ENCODE measurements at places on chromosomes 1 and 21.
A peak's percentile ranks its signal among the peaks of the same experiment; 100 is the strongest.

GRCh38 chr21:14493731-14494130 lies 52.4 kb downstream of the SAMSN1 start:
- H3K4me3 ChIP-seq, result no peak overlapping the region
- H3K36me3 ChIP-seq, result peaks cover 41% of the 10 kb centered on the region
- H3K27me3 ChIP-seq, result no peaks in the 10 kb centered on the region
- no peak for DNase-seq
- no peak overlapping the region for H3K27ac ChIP-seq
- no peaks in the 10 kb centered on the region for H3K4me1 ChIP-seq

GRCh38 chr1:180131510-180131909 lies 23.2 kb upstream of the QSOX1 start:
- H3K27ac ChIP-seq, result no peak overlapping the region
- H3K4me3 ChIP-seq, result no peak overlapping the region
- H3K27me3 ChIP-seq, result no peaks in the 10 kb centered on the region

DNA sequence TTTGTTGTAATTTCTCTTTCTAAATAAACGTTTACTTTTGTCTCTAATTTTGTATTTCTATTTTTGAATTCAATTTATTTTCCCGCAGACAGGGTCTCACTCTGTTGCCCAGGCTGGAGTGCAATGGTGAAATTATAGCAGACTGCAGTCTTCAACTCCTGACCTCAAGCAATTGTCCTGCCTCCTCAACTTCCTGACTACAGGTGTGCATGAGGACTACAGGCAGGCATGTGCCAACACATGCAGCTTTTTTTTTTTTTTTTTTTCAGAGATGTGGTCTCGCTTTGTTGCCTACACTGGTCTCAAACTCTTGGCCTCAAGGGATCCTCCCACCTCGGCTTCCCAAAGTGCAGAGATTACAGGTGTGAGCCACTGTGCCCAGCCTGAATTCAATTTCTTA lies 36.7 kb upstream of the IL20 start:
- no peak overlapping the region for H3K27ac ChIP-seq
- peaks cover 5% of the 10 kb centered on the region for H3K4me1 ChIP-seq
- no peaks in the 10 kb centered on the region for H3K36me3 ChIP-seq
- no peaks in the 10 kb centered on the region for H3K27me3 ChIP-seq

DNA sequence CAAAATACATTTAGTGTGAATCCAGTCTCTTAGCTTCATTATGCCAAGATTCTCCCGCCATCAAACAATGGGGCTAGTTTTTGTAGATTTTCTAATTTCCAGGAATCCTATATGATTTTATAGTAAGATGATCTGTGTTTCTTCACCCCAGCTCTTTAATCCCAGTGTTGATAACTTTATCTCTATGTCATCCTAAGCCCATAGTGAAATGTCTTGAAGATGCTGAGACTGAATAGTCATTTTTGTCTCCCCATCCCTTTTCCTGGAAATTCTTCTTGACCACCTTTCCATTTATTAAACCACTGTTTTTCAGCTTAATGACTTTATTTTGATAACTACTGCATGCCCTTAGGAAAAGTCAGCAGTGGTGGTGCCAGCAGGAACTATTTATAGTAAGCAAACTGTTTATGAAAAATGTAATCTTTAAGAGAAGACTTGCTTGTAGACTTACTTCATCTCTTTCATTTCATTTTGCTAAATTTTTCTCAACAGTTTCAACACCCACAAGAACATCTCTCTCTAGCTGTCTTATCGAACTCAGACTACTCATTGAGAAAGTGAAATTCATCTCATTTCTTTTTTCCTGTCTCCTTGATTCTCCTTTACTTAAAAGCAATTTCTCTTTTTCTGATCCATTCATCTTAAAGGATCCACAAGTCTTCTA lies 116.6 kb downstream of the NTMT2 start:
- H3K4me1 ChIP-seq, result peaks cover 10% of the 10 kb centered on the region
- H3K27me3 ChIP-seq, result no peaks in the 10 kb centered on the region

DNA sequence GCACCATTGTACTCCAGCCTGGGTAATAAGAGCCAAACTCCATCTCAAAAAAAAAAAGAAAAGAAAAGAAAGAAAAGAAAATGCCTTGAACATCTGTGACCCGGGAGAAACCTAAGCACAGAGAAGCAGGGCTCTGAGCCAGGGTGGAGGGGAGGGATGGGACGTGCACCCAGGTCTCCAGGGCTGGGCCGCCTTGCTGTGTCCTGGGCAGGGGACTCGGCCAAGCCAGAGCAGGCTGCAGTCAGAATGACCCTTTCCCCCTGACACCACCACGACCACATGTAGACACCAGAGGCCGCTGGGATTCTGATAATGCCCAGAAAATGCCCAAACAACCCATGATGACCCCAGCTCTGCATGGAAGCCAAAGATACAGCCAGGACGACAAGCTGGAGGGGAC lies 17.8 kb downstream of the CHD5 start:
- DNase-seq, result no peak
- H3K4me3 ChIP-seq, result no peak overlapping the region
- no peaks in the 10 kb centered on the region for H3K27me3 ChIP-seq
- no peaks in the 10 kb centered on the region for H3K36me3 ChIP-seq

- peak; percentile 24 for DNase-seq
- peaks cover 64% of the 10 kb centered on the region for H3K36me3 ChIP-seq
- H3K4me3 ChIP-seq, result no peak overlapping the region
- no peak overlapping the region for H3K27ac ChIP-seq
Measured at GRCh38 chr21:46116776-46117585, 19.1 kb downstream of the COL6A2 start.

- DNase-seq, result no peak
- no peak overlapping the region for H3K4me3 ChIP-seq
- no peaks in the 10 kb centered on the region for H3K4me1 ChIP-seq
- no peaks in the 10 kb centered on the region for H3K36me3 ChIP-seq
- no peaks in the 10 kb centered on the region for H3K27me3 ChIP-seq
Measured at GRCh38 chr1:42730988-42731387, 9.0 kb downstream of the CLDN19 start.

GRCh38 chr1:246690100-246690499 lies 34.1 kb upstream of the SCCPDH start:
- H3K4me3 ChIP-seq, result no peak overlapping the region
- H3K27ac ChIP-seq, result no peak overlapping the region
- no peaks in the 10 kb centered on the region for H3K4me1 ChIP-seq
- H3K36me3 ChIP-seq, result no peaks in the 10 kb centered on the region
- no peak for DNase-seq
- no peaks in the 10 kb centered on the region for H3K27me3 ChIP-seq

- no peak overlapping the region for H3K27ac ChIP-seq
- no peaks in the 10 kb centered on the region for H3K4me1 ChIP-seq
- no peaks in the 10 kb centered on the region for H3K36me3 ChIP-seq
- DNase-seq, result no peak
- H3K4me3 ChIP-seq, result no peak overlapping the region
Measured at GRCh38 chr1:152335399-152335798, 10.4 kb upstream of the FLG start.

- peak overlapping the region; percentile 82 for H3K4me3 ChIP-seq
- H3K4me1 ChIP-seq, result peaks cover 26% of the 10 kb centered on the region
- H3K27me3 ChIP-seq, result no peaks in the 10 kb centered on the region
- no peaks in the 10 kb centered on the region for H3K36me3 ChIP-seq
- H3K27ac ChIP-seq, result peak overlapping the region; percentile 99
Measured at GRCh38 chr1:244834543-244835275, 749 bp upstream of the COX20 start.

DNA sequence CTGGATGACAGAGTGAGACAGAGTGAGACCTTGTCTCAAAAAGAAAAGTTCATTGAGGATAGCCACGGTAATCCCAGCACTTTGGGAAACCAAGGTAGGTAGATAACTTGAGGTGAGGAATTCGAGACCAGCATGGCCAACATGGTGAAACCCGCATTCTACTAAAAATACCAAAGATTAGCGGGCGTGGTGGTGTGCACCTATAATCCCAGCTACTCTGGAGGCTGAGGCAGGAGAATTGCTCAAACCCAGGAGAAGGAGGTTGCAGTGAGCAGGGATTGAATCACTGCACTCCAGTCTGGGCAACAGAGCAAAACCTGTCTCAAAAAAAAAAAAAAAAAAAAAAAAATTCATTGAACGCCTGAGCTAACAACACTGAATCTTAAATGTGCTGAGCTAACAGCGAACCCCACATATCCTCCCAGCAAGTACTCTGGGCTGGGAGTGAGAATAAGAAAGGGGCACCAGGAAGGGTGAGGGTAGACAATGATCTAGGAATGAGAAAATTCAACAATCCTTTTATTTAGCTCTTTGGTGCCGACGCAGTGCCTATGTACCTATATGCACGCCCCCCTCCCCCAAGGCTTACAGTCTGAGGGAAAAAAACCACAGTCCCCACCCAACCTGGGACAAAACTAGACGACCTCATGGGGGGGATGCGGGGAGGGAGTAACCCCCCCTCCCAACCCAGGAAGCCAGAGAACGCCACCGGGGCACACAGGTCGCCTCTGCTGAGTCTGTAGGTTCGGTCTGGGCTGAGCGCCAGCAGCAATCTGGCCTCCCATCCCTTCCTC lies 1.4 kb upstream of the CACNA1S start:
- no peaks in the 10 kb centered on the region for H3K36me3 ChIP-seq
- no peak for DNase-seq
- no peak overlapping the region for H3K4me3 ChIP-seq
- H3K4me1 ChIP-seq, result peaks cover 3% of the 10 kb centered on the region
- H3K27ac ChIP-seq, result no peak overlapping the region

DNA sequence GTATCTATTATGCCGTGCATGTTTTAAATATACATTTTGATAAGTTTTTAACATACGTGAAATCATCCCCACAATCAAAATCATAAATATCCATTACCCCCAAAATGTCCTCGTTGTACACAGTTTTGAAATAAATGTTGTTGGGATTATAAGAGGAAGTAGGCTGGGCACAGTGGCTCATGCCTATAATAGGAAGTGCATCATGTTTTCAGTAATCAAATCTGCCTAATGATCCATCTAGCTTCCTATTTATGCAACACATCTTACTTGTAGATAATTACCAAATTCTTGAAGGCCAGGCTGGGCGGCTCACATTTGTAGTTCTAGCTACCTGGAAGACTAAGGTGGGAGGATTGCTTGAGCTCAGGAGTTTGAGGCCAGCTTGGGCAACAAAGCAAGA lies 15.0 kb upstream of the IFNGR2 start:
- no peak overlapping the region for H3K27ac ChIP-seq
- no peak overlapping the region for H3K4me3 ChIP-seq
- DNase-seq, result no peak
- H3K36me3 ChIP-seq, result no peaks in the 10 kb centered on the region
- no peaks in the 10 kb centered on the region for H3K27me3 ChIP-seq

- no peak for DNase-seq
- H3K4me3 ChIP-seq, result no peak overlapping the region
- H3K36me3 ChIP-seq, result no peaks in the 10 kb centered on the region
- no peak overlapping the region for H3K27ac ChIP-seq
- no peaks in the 10 kb centered on the region for H3K27me3 ChIP-seq
- H3K4me1 ChIP-seq, result no peaks in the 10 kb centered on the region
Measured at GRCh38 chr1:239906394-239906793, 185.3 kb upstream of the FMN2 start.

DNA sequence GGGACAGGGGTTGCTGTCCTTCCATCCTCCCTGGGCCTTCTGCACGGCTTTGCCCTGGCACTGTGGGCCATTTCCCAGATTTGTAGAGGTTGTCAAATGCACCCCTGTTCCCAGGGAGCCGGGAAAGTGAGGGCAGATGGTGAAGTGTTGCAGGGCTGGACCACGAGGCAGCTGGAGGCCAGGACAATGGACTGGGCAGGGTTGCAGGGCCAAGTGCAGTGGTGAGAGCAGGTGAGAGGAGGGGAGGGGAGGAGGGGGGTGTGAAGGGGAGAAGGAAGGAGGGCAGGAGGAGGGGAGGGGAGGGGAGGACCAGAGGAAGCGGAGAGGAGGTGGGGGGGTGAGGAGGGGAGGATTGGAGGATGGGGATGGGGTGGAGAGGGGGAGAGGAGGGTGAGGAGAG lies 443.9 kb downstream of the CAMTA1 start:
- H3K27ac ChIP-seq, result no peak overlapping the region
- H3K4me3 ChIP-seq, result no peak overlapping the region
- DNase-seq, result no peak
- no peaks in the 10 kb centered on the region for H3K4me1 ChIP-seq
- no peaks in the 10 kb centered on the region for H3K27me3 ChIP-seq

- H3K27me3 ChIP-seq, result no peaks in the 10 kb centered on the region
Measured at GRCh38 chr1:227395426-227396028, 77.2 kb upstream of the CDC42BPA start.

DNA sequence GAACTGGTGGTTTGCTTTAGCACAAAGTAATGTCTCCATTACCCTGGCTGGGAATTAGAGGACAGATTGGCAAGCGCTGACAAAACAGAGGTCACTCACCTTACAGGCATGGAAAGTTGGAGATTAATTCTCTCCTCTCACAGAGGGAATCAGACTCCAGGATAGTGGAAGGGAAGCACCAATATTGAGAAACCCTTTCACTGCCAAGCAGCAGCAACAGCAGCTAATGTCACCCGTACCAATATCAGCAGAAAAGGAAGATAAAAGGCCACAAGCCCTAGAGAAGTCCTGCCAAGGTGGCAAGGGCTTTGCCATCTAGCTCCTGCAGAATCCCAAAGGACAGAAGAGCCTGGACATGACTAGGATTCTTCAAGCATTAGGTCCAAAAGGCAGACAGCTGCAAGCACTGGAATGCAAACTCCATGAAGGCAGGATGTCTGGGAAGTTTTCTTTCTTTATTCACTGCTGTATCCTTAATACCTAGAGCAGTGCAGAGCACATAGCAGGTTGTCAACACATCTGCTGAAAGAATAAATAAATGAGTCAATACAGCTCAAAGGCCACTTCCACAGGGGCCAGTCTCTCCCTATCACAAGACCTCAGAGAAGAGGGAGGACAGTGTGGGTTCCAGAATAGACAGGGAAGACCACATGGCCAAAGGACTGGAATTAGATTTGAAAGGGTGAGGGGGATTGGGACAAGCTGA lies 57.2 kb downstream of the ERI3 start:
- H3K4me1 ChIP-seq, result peaks cover 19% of the 10 kb centered on the region
- H3K27ac ChIP-seq, result no peak overlapping the region
- peaks cover 65% of the 10 kb centered on the region for H3K36me3 ChIP-seq
- DNase-seq, result no peak
- no peaks in the 10 kb centered on the region for H3K27me3 ChIP-seq
- H3K4me3 ChIP-seq, result no peak overlapping the region

DNA sequence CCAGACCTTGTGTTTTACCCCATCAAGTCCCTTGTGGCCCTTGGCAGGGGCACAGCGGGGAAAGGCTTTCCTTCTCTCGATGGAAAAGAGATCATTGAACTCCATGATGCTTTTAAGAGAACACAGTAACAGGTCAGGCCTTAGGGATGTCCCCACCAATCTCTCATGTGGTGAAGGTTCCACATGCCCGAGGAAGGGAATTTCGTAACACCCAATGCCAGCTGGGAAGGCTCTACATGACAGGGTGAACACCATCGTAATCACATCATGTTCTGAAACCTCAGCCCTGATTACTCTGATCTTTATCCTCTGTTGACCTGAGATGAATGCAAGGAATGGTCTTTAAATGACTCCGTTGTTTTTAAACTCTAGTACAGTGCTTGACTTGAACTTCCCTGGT lies 105.5 kb upstream of the SPAG17 start:
- DNase-seq, result no peak
- no peak overlapping the region for H3K4me3 ChIP-seq
- H3K36me3 ChIP-seq, result no peaks in the 10 kb centered on the region
- H3K27ac ChIP-seq, result no peak overlapping the region
